ENCODE measurements at places on chromosomes 2 and 18.

DNA sequence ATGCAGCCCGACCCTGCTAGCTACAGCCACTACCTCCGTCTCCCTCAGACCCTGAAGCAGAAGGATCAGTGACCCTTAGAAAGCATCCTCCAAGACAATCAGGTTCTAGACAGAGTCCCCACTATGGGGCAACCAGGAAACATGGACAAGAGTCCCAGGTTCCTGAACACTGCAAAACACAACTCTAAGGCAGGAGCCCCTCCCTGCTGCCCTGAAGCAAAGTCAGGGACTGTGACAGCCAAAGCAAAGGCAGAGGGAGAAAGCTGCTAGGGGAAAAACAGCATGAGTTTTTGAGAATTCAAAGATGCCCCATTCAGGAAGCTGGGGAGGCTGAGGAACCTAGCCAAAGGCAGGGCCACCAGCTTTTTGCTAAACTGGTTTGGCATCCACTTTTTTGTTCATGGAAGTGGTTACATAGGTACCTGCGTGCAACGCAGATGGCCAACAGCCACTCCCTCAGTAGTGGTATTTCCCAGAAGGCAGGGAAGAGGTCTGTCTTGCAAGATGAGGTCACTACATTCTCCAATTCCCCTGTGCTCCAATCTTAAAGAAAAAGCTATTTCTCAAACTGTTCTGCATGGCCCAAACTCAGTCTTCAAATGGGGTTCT lies 33.2 kb downstream of the MYO5B start:
- DNase-seq, result no peak

GRCh38 chr2:187319441-187320108 lies 128.5 kb downstream of the CALCRL start:
- no peak for DNase-seq

DNA sequence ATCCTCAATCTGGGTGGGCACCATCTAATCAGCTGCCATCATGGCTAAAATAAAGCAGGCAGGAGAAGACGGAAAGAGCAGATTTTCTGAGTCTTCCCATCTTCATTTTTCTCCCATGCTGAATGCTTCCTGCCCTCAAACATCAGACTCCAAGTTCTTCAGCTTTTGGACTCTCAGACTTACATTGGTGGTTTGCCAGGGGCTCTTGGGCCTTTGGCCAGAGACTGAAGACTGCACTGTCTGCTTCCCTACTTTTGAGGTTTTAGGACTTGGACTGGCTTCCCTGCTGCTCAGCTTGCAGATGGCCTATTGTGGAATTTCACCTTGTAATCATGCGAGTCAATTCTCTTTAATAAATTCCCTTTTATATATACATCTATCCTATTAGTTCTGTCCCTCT lies 36.6 kb downstream of the DIPK1C start:
- no peak for DNase-seq

DNA sequence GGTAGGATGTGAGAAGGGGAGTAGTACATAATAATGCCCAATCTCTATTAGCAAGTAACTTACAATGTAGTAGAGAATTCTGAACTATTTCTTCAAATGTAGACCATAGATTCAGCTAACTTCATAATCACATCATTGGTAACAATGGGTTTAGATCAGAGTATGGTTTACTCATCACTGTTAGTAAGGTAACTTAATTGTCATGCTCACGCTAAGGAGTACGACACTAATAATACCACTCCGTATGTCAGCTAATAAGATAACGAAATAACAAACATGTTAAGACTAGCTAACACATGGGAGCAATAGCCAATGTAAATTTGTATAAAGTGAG lies 56.4 kb upstream of the CCDC141 start:
- no peak for DNase-seq

- no peak for DNase-seq
Observed at GRCh38 chr18:65523461-65523860, 227.4 kb upstream of the CDH7 start.

GRCh38 chr2:160375802-160376469 lies 117.7 kb downstream of the RBMS1 start:
- no peak for DNase-seq

DNA sequence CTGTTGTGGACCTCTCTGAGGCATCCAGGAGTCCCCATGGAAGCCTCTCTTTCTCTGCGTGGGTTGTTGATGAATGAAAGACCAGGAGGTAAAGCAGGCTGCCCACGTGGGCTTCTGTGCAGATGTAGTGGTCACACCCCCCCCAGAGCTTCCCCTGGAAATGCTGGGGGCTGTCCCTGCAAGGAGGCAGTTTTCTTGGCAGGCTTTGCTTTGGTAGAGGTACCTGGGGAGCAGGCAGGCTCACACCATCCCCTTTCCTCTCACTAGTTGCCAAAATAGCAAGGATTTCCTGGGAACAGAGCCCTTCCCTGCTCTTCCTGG lies 97.6 kb upstream of the MAP3K20 start:
- DNase-seq, result no peak

GRCh38 chr18:69817335-69817940 lies 130.2 kb downstream of the CD226 start:
- no peak for DNase-seq
